T-helper 17 cell (primary cell): ENCODE measurements at places on chromosomes 2 and 18. TPM values are rescaled to one million over a fixed set of nuclear protein-coding genes. Genes with fewer than 3 reads are reported as not detected.

DNA sequence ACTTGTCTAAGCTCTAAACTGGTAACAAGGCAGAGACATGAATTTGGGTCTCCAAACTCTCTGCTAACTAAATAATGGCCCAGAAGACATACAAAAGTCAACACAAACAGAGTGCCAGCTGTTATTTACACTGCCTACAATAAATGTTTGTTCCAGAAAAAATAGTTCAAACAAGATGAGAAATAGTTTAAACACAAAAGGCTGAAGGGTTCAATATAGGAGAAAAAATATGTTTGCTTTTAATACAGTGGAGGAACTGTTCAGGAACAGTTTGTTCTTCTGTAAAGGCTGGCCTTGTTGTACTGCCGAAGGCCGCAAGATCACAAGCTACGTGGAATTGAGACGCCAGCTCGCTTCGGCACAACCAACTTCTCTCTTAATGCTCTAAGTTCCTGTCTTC lies 74.6 kb downstream of the AFF3 start:
- no peak overlapping the region for H3K4me3 ChIP-seq
- DNase-seq: no peak
- H3K36me3 ChIP-seq: no peaks in the 10 kb centered on the region
- H3K4me1 ChIP-seq: peaks cover 2% of the 10 kb centered on the region
- H3K27me3 ChIP-seq: peaks cover 16% of the 10 kb centered on the region

GRCh38 chr2:36379710-36380448 lies 24.3 kb downstream of the CRIM1 start:
- H3K4me1 ChIP-seq: no peaks in the 10 kb centered on the region
- H3K36me3 ChIP-seq: no peaks in the 10 kb centered on the region
- no peak for DNase-seq
- H3K27ac ChIP-seq: no peak overlapping the region
- peaks cover 17% of the 10 kb centered on the region for H3K27me3 ChIP-seq
- no peak overlapping the region for H3K4me3 ChIP-seq

DNA sequence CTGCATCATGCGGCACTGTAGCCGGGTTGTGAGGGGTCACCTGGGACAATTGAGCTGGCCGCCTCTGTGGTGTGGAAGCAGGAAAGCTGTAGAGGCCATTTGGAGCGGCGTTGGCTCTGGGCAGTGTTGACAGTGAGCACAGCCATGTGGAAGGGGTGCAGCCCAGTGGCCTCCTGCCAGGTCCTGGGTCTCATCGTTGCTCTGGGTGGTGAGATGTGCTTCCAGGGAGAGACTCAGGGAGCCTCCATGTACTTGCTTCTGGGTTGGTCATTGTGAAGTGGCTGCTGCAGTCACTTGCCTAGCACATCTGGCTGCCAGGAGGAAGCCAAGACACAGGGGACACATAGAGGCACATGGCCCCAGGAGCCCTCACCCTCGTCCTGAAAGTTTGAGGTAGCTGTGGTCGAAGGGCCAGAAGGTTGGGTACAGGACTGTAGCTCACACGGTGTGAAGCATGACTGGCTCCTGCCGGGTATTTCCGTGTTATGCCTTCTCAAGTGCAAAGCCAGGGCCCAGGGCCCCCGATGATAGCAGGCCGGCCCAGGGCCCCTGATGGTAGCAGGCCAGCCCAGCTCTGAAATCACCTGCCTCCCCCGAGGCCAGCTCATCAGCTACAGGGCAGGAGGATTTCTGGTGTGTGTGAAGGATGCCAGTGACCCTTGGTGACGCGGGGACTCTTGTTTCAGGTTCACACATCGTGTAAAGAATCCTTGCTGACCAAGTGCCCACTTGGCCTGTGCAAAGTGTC lies 82.6 kb downstream of the DGKD start:
- peaks cover 10% of the 10 kb centered on the region for H3K36me3 ChIP-seq
- no peak for DNase-seq
- H3K4me1 ChIP-seq: peaks cover 12% of the 10 kb centered on the region
- H3K27me3 ChIP-seq: no peaks in the 10 kb centered on the region
- H3K27ac ChIP-seq: peak overlapping the region; percentile 60
- H3K4me3 ChIP-seq: no peak overlapping the region

GRCh38 chr2:42547014-42547413 lies 21.4 kb upstream of the MTA3 start:
- H3K36me3 ChIP-seq: no peaks in the 10 kb centered on the region
- H3K4me3 ChIP-seq: no peak overlapping the region
- peaks cover 13% of the 10 kb centered on the region for H3K27me3 ChIP-seq
- H3K27ac ChIP-seq: no peak overlapping the region
- no peak for DNase-seq

GRCh38 chr2:147030966-147031720 lies 813.7 kb upstream of the ACVR2A start:
- H3K4me1 ChIP-seq: peaks cover 2% of the 10 kb centered on the region
- no peaks in the 10 kb centered on the region for H3K36me3 ChIP-seq
- H3K4me3 ChIP-seq: no peak overlapping the region

- H3K36me3 ChIP-seq: no peaks in the 10 kb centered on the region
- DNase-seq: no peak
- no peak overlapping the region for H3K27ac ChIP-seq
- no peak overlapping the region for H3K4me3 ChIP-seq
- H3K27me3 ChIP-seq: peaks cover 43% of the 10 kb centered on the region
- H3K4me1 ChIP-seq: peaks cover 2% of the 10 kb centered on the region
Measured at GRCh38 chr2:3638456-3638810, 19.6 kb upstream of the ALLC start.

- H3K27me3 ChIP-seq: no peaks in the 10 kb centered on the region
- DNase-seq: no peak
- H3K4me3 ChIP-seq: peak overlapping the region; percentile 85
- H3K36me3 ChIP-seq: peaks cover 14% of the 10 kb centered on the region
- H3K4me1 ChIP-seq: peaks cover 52% of the 10 kb centered on the region
Measured at GRCh38 chr18:12837747-12838146, 46.3 kb downstream of the PTPN2 start.

DNA sequence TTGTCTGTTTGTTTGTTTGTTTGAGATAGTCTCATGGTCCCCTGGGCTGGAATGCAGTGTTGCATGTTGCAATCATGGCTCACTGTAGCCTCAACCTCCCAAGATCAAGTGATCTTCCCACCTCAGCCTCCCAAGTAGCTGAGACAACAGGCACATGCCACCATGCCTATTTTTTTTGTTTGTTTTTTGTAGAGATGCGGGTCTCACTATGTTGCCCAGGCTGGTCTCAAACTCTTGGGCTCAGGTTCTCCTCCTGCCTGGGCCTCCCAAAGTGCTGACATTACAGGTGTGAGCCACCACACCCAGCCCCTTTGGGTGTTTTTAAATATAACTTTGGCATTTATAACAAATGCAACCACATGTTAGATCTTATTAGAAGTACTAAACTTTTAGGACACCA lies 37.5 kb downstream of the ARL5A start:
- H3K4me1 ChIP-seq: peaks cover 5% of the 10 kb centered on the region
- no peak overlapping the region for H3K4me3 ChIP-seq
- no peaks in the 10 kb centered on the region for H3K27me3 ChIP-seq
- no peak for DNase-seq

DNA sequence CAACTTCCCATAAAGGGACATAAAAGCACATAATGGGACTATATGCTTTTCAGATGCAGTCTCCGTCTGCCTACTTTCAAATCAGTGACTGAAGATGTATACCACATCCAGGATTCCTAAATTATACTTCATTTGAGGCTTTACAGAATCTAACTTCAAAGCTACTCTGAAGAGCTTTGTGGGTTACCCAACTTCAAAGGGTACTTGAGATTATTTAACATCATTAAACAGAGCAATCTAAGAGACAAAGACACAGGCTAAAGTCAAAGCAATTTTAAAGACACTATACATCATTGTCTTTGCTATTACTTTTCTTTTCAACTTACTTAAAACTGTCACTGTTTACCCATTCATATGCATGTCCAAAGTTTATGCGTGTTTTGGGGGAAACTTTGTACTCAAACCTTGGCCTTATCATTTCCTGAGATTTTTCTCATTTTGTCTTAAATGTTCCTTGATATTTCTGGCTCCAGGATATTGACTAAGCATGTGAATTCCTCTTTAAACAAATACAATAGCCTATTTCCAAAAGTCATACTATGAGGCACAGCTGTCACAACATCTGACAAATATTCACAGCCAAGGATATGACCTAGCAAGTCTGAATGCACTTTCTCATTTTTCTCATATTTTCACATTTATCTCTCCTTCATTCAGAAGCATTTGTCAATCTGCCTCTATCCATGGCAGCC lies 1985.1 kb upstream of the PIK3C3 start:
- no peak overlapping the region for H3K27ac ChIP-seq
- H3K36me3 ChIP-seq: no peaks in the 10 kb centered on the region
- DNase-seq: no peak
- no peak overlapping the region for H3K4me3 ChIP-seq
- H3K4me1 ChIP-seq: no peaks in the 10 kb centered on the region

DNA sequence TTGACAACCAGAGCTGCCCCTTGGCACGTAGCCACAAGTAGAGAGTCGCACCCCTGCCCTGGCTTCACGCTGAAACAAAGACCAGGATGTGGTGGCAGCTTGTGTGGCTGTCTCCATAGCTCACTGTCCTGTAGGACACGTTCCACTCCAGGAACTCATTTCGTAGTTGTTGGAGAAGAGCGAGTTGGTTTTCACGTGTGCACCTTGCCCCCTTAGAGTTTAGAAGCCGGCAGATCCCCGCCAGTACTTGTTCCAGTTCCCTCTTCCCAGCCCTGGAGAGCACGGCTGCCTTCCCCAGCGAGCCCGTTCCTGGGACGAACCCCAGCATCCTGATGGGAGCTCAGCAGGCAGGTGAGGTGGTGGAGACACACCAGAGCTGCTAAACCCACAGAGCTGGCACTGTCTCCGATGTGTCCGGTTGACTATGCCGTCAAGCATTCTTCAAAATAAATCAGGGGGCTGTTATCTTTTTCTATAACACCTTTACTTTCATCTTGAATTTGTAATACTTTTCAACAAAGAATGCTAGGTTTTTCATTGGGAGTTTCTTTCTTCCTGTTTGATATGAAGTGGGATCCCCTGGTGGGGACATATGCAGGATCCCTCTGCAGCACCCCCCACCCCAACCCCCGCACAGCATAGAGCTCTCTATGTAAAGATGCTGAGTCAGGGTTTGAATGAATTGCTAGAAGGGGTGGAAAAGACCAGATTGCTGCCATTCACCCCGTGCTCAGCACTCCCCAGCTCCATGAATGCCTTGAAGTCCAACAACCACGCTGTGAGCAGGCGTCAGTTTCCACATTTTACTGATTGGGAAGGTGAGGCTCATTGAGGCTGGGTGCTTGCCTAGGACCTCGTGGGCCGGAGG lies 44.5 kb downstream of the GREB1 start:
- H3K27ac ChIP-seq: peak overlapping the region; percentile 41
- H3K36me3 ChIP-seq: no peaks in the 10 kb centered on the region
- H3K4me3 ChIP-seq: no peak overlapping the region
- peaks cover 22% of the 10 kb centered on the region for H3K27me3 ChIP-seq

DNA sequence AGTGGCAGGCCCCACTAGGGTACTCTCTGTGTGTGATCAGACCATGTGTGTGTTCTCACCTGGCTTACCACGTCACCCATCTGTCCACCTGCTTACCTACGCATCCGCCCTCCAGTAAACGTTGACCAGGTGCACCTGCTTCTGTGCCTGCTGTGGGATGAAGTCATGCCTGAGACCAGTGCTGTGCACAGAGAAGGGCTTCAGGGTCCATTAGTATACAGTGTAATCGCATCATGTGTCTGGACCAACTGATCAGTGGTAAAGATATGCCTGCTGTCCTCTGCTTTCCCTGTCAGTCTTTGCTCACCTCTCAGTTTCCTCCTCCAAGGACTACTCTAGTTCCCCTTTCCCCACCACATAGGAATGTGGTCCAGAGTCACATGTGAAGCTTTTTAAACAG lies 109.3 kb downstream of the FHOD3 start:
- peaks cover 23% of the 10 kb centered on the region for H3K27me3 ChIP-seq
- H3K36me3 ChIP-seq: no peaks in the 10 kb centered on the region
- DNase-seq: no peak

DNA sequence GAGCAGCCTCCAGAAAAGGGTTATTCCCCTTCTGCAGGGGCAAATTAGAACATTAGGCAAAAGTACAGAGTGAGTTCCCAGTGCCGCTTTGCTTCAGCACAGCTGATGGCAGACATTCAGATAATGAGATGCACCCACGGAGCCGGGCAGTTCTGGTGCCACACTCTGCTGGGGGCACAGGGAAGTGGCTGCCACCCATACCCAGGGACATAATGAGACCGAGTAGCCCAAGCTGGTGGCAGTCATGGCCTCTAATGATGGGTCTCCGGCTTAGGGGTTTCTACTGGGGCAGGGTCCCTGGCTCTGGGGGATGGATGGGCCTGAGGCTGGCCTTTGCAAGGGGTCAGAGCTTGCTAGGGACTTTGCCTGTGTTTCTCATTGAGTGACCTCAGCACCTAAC lies 26.2 kb downstream of the GLI2 start:
- peaks cover 3% of the 10 kb centered on the region for H3K4me1 ChIP-seq
- DNase-seq: no peak
- no peak overlapping the region for H3K4me3 ChIP-seq
- peaks cover 38% of the 10 kb centered on the region for H3K27me3 ChIP-seq

GRCh38 chr2:144718376-144718775 lies 198.5 kb upstream of the ZEB2 start:
- no peaks in the 10 kb centered on the region for H3K27me3 ChIP-seq
- no peaks in the 10 kb centered on the region for H3K4me1 ChIP-seq
- no peaks in the 10 kb centered on the region for H3K36me3 ChIP-seq
- no peak overlapping the region for H3K4me3 ChIP-seq

DNA sequence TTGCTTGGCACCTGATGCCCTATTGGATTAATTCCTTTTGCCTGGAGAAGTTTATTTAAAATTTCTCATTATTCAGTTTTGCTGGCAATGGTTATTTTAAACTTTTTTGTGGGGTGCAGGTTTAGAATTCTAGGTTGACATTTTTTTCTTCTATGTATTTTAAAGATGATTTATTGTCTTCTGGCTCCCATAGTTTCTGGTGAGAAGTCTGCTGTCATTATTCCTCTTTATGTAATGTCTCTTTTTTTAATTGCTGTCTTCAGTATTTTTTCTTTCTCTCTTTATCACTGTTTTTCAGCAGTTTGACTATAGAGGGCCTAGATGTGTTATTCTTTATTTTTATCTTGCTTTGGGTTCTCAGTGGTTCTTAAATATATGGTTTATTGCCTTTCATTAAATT lies 182.2 kb upstream of the STON1 start:
- peaks cover 37% of the 10 kb centered on the region for H3K4me1 ChIP-seq
- no peaks in the 10 kb centered on the region for H3K27me3 ChIP-seq
- peak overlapping the region; percentile 74 for H3K27ac ChIP-seq
- DNase-seq: no peak
- peak overlapping the region; percentile 8 for H3K4me3 ChIP-seq

DNA sequence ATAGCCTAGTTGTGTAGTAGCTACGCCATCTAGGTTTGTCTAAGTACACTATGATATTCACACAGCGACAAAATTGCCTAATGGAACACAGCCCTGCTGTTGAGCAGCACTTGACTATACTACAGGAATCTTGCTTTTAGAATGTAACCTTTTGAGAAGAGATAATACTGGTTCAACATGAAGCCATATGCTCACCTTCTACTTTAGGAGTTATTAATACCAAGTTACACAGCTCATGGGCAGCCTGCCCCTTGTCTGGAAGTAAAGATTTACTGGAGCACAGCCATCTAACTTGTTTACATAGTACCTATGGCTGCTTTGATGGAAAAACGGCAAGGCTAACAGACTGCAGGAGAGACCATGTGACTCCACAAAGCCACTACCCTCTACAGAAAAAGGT lies 174.8 kb downstream of the DYM start:
- H3K27me3 ChIP-seq: no peaks in the 10 kb centered on the region
- H3K36me3 ChIP-seq: peaks cover 5% of the 10 kb centered on the region
- no peak for DNase-seq
- H3K4me1 ChIP-seq: peaks cover 7% of the 10 kb centered on the region

RNF149 gene
- 185 TPM for total RNA-seq

FAM110C gene
- total RNA-seq: 0.22 TPM

SOX11 gene
- total RNA-seq: not detected

RNF152 gene
- total RNA-seq: 0.18 TPM

LBX2 gene
- 0.26 TPM for total RNA-seq

CHRND gene
- total RNA-seq: not detected
